ENCODE measurements at places on chromosomes 16 and 17.

- no peak for DNase-seq
Measured at GRCh38 chr16:1980770-1981087, 540 bp downstream of the NOXO1 start.

GRCh38 chr17:42286411-42287221 lies 1.7 kb upstream of the STAT5A start:
- peak; percentile 39 for DNase-seq

- no peak for DNase-seq
Measured at GRCh38 chr17:38436386-38436785, 8.1 kb downstream of the ARHGAP23 start.

- no peak for DNase-seq
Measured at GRCh38 chr16:27967169-27967568, 96.3 kb downstream of the GSG1L start.

DNA sequence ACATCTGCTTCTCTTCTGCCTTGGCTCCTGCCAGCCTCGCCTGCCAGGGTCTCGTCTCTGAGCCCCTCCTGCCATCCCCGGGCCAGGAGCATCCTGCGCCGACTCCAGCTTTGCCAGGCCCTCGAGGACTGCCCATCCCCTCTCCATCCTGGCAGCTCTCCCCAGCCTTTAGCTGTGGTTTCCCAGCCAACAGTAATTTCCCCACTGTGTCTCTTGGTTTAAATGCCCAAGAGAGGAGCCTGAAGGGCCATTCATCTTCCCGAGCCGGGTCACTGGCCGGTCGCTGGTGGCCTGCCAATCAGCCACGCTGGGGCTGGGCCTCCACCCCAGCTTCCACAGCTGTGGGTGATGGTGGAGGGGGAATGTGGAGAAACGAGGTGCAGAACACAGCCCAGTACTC lies 47.8 kb downstream of the MRC2 start:
- no peak for DNase-seq

- no peak for DNase-seq
Measured at GRCh38 chr17:50938821-50939541, 72.8 kb upstream of the TOB1 start.

- DNase-seq = no peak
Measured at GRCh38 chr16:26365161-26365940, 673.6 kb downstream of the HS3ST4 start.
